Dorsolateral prefrontal cortex (tissue), 122 donors: ENCODE measurements at places on chromosomes 13 and 19.

- DNase-seq, result no peak
Observed at GRCh38 chr19:48867123-48867745, 1.2 kb downstream of the PLEKHA4 start.

DNA sequence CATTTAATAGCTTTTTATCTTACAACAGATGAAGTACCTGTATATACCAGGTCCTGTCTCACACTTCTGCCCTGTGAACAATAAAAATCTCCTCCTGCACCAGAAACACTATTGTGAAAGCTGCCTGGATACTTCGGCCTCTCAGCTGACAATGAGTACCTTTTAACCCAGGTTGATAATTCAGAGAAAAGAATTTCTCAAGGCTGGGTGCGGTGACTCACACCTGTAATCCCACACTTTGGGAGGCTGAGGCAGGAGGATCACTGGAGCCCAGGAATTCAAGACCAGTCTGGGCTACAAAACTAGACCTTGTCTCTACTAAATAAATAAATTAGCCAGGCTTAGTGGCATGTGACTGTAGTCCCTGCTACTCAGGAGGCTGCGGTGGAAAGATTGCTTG lies 65.3 kb upstream of the TM9SF2 start:
- DNase-seq, result no peak

DNA sequence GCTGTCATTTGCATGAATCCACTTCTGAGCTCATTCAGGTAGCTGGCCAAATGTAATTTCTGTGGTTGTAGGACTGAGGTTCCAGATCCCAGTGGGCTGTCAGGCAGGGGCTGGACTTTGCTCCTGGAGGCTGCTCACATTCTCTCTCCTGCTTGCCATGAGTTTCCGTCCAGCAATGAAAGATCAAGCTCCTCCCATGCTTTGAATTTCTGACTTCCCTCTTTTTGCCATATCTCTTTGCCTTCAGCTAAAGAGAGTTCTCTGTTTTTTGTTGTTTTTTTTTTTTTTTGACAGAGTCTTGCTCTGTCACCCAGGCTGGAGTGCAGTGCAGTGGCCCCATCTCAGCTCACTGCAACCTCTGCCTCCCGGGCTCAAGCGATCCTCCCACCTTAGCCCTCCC lies 76.9 kb downstream of the ING1 start:
- DNase-seq, result no peak

DNA sequence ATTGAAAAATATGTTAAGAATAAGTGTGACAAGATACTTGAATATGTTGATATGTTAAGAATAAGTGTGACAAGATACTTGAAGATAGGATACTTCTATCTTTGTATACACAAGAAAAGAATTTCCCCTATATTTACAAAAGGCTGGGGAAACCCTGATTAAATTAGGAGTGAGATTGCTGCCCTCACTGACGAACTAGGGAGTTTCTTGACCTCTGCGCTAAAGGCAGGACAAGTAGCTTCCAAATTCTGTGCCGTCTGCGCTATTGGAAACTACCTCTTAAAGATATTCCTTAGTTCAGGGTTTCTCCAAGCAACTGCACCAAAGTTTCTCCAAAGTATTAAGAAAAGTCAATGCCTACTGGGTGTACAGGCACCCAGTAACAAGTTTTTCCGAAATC lies 730 bp downstream of the ZNF260 start:
- DNase-seq, result no peak

- DNase-seq, result no peak
Observed at GRCh38 chr13:40786568-40786996, 2.8 kb upstream of the SLC25A15 start.

DNA sequence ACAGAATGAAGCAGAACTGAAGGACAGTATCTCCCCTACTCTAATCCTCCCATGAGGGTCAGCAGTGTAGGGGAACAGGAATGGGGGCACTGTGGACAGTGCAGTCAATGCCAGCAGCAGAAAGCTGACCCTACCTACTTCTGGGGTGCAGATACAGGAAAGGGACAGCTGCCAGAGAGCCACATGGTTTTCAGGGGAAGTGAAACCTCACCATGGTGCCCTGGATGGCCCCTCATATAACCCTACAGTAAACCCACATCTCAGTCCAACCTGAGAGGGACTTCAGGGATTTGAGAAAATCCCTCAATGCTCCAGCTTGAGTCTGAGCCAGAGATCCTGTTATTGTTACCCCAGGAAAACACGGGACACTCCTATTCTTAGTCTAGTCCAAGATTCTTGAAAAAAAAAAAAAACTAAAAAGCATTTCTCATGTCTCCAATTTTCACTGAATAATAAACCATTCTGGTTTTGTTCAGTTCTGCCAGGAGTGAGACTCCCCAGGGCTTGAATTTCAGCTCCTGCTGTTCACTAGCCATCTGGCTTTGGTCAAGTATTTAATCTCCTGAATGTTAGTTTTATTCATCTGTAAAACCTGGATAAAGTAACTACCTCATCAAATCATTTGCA lies 511.6 kb upstream of the ARGLU1 start:
- no peak for DNase-seq

DNA sequence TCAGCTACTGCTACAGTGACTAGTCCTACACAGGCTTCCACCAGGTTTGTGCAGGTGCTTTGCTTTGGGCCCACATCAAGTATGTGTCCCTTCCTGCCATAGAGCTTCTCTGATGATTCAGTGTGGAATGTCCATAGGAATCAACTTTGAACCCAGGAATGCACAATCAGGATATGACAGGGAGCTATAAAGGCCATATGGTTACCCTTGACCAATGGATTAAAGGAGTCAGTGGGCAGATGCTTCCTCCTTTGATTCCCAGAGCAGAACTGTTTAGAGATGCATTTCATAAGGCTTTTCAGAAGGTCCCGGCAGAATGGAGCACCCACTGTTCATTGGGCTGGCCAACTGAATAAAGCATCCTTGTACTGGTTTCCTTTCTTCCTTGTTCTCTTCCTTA lies 145.2 kb upstream of the WASF3 start:
- no peak for DNase-seq

DNA sequence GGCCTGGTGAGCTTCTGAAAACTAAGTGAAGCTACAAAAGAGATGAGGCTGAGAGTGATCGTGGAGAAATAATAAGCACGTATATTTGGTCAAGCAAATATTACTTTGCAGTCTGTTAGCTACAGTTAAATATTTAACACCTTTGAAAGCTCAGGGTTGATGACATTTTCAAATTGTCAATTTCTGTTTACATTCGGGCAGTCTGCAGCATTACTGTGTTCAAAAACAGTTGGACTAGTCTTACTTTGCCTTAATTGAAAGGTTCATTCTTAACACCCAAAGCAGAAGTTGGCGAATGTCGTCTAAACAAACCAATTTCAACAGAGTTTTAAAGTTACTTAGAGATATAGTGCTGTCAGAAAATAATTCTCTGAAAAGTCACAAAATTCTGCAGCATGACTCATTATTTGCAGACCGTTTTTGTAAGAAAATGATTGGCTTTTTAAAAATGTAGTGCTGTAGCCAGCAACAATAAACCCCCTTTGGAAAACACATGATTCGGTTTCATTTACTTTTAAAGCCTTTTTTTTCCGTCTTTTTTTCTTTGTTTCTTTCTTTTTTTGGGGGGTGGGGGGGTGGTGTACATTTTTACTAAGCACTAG lies 549.0 kb downstream of the GPC6 start:
- DNase-seq, result no peak

DNA sequence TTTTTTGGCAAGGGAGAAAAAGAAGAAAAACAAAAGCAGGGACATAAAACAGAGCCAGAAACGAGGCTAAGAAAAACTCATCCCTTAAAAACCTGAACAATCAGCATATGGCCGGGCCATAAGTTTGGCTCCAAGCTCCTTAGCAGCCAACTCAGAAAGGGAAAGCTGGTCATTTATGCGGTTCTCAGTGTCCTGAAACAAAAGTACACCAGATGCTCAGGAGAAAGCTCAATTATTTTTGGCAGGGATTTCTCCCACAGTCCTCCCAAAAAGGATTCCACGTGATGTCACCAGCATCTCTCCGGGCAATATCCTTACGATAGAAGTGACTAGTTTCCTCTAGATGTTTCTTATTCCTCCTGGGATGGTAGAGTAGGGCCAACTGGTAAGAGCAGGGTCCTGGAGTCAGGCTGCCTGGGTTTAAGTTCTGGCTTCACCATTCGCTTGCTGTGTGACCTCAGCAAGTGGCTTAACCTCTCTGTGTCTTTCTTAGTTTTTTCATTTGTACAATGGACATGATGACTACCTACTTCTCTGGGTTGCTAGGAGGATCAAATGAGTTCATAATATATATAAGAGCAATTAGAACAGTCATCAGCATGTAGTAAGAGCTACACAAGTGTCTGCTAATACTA lies 34.0 kb downstream of the PIN1 start:
- peak; percentile 51 for DNase-seq

DNA sequence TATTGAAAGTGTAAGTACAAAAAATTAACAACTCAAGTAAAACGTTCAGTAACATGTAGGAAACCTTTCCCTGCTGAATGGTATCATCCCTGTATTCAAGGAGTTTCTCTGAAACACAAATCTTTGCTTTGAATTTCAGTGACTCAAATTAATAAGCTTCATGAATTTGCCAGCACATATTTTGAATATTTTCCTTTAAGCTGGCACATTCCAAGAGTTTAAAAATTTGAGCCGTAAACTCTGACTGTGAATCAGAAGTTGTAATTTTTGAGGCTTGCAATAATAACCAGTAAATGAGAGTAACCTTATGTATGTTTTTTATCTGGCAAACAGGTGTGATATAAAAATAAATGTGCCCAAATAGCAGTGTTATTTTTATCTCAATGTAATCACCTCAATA lies 1722.6 kb upstream of the PRR20A start:
- DNase-seq, result no peak

- no peak for DNase-seq
Observed at GRCh38 chr19:4326837-4327251, 11.8 kb downstream of the STAP2 start.

GRCh38 chr13:67033170-67033569 lies 197.0 kb downstream of the PCDH9 start:
- no peak for DNase-seq

GRCh38 chr19:32581705-32582179 lies 752 bp downstream of the PDCD5 start:
- DNase-seq, result no peak

DNA sequence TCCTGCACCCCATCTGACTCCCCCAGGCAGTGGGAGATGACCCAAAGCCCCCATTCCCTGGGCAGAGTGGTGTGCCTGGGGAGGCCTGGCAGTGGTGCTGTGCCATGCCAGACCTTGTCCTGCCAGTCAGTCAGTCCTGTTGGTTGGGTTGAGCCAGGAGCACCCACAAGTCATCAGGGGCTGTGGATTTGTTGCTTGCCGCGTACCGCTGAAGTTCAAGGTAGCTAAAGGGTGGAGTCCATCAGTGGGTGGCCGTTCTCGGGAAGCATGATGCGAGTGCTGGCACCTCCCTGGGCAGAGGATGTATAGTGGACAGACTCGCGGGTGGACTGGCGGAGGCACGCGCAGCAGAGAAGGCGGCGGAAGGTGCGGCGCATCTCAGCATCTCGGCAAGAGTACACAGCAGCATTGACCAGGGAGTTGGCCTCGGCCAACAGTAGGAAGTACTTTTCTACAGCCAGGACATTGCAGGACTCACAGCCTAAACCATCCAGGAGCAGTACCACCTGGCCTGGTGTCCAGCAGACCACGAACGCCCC lies 3.9 kb downstream of the LPAR2 start:
- no peak for DNase-seq

GRCh38 chr19:3356805-3357204 lies 9.6 kb upstream of the NFIC start:
- DNase-seq, result no peak
